Smooth muscle cell of the coronary artery (primary cell): ENCODE measurements at places on chromosomes 3 and 15. TPM values are rescaled to one million over a fixed set of nuclear protein-coding genes. Genes with fewer than 3 reads are reported as not detected.

The ATP13A4 gene
- 0.23 TPM in 2 replicates for total RNA-seq

The PLA2G4E gene
- not detected in 2 replicates for total RNA-seq

The HDC gene
- total RNA-seq, result not detected in 2 replicates

The PCSK6 gene
- total RNA-seq, result 3.4 and 11.7 TPM in 2 replicates

The CCK gene
- 0.30 and 1.1 TPM in 2 replicates for total RNA-seq

The REC114 gene
- total RNA-seq, result not detected in 2 replicates
